NCI-H446 (cell line): ENCODE measurements at places on chromosomes 5 and 9.

DNA sequence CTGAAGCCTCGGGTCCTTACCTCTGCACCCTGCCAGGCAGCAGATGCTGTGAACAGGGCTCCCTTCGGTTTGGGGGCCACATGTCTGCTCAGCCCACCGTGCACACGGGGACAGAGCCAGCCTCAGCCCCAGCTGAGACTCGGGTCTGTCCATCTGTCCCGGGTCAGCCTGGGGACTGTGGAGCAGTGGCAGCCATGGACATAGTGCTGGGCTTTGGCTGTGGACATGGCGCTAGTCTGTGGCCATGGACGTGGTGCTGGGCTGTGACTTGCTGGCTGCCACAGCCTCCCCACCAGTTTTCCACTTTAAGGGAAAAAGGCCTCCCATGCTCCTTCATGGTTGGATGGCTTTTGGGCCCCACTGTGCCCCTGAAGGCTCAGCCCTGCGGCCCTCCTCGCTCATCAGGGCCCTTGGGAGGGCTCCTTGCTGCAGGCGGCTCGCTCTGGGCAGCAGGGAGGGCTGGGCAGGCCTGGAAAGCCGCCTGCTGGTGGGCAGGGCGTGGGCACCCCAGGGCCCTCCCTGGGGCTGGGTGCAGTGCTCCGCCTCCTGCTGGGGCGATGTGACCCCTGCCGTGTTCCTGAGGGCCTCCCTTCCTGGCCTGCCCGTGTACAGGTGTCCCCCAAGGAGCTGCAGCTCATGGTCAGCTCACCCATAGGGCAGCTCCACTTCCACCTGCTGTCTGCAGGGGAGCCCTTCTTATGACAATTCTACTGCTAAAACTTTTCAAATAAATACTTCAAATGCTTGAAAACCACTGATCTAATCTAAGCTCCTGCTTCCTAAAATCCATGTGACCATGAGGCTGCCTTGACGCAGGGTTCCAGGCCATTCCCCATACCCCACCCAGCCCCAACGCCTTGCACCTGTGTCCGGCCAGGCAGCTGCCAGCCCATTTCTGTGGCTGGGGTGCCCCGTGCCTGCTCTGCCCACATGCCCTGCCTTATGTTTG lies 112.1 kb upstream of the LMX1B start:
- DNase-seq, result no peak

DNA sequence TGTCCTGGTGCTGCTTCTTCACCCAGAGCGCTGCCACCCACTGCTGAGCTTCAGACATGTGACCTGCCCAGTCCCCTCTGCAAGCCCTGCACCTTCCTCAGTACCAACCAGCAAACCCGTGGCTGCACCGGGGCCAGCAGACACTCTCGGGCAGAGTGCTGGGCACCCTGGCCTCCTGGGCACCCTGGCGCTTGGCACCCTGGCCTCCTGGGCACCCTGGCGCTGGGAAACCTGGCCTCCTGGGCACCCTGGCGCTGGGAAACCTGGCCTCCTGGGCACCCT lies 31.7 kb upstream of the SLC12A7 start:
- no peak for DNase-seq

- DNase-seq, result no peak
These were observed 6.9 kb upstream of the WDR5 start for GRCh38 chr9:134128727-134129679.

DNA sequence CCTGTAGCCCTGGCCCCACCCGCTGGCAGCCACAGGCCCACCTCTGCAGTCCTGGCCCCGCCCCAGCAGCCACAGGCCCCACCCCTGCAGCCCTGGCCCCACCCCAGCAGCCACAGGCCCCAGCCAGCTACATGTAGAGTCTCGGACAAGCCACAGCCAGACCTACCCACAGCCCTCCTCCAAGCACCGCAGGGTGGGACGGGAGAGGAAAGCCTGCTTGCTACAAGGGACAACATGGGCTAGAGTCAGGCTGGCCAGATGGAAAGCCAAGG lies 49.5 kb upstream of the SARDH start:
- no peak for DNase-seq

DNA sequence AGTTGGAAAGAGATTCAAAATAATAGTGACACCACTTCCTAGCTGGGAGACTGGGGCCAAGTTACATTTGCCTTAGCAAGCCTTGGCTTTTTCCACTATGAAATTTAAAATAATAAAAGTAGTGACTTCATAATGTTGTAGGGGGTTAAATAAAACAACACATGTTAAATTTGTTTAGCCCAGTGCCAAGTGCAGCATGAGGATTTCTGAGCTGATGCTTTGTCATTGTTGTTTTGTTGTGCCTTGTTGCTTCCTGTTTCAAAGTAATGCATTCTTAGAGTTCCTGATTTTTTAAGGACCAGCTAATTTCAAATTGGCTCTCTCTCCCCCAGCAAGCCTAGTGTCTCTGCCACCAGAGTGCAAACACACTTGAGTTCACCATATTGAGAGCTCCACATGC lies 270.7 kb upstream of the PAPPA start:
- DNase-seq, result no peak

- no peak for DNase-seq
These were observed 186.0 kb upstream of the KLF9 start for GRCh38 chr9:70600506-70600905.

DNA sequence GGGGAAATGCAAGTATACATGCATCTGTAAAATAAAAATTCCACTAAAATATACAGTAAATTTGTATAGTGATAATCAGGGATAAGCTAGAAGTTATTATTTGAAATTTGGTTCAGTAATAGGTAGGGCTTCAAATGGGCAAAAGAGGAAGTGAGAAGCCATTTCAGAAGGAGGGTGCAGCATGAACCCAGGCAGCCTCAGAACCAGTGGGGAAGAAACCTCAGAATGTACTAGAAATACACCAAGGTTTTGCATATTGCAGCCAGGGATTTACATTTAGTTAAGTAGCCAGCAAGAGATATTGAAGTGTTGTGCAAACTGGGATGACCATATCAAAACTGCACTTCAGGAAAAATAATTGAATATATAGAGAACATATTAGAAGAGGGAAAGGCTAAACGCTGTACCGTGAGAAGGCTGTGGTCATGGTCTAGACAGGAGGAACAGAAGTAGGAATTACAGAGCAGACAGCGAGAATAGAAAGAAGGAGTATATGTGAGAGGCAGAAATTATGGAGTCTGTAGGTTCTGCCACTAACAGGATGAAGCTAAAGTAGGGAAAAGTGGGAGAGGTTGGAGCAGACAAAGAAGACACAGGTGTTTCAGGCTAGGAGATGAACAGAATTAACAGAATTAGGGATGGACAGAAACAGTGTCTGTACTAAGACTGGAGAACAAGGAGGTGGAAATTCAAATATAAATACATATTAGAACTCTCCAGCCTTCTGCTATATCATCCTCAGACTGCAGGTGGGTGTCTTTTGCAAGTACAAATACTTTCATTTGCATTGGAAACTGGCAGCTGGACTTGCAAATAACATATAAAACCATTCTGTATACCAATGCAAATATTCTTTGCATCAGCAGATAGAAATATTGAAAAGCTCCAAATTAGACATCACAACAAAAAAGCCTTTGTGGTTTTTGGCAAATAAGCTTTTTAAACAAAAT lies 335.6 kb downstream of the ZNF608 start:
- DNase-seq, result no peak

DNA sequence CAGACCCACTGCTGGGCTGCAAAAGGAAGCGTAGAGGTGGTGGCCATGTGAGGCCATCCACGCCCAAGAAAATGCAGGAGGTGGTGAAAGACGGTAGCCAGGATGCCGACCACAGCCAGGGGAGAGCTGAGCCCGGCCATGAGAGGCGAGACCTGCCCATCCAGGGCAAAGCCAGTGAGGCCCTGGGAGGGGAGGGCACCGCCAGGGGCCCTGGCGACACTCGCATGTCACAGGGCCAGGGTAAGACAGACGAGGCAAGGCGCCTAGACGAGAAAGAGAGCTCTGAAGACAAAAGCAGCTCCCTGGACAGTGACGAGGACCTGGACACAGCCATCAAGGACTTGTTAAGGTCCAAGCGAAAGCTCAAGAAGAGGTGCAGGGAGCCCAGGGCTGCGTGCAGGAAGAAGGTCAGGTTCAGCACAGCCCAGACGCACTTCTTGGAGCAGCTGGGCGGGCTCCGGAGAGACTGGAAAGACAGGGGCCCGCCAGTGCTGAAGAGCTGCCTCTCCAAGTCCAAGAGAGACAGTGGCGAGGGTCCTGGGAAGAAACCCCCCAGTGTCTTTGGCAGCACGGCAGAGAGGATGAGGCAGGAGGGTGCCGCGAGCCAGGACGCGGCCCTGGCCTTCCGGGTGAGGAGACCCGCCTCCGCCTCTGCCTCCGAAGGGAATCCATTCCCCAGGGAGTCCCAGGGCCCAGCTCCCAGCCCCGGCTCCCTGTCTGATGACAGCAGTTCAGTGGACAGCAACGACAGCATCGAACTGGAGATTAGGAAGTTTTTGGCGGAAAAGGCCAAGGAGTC lies 6.9 kb downstream of the PPP1R26 start:
- no peak for DNase-seq

GRCh38 chr5:67577424-67577823 lies 380.8 kb upstream of the CD180 start:
- no peak for DNase-seq

GRCh38 chr9:137114220-137114612 lies 317 bp downstream of the DPP7 start:
- no peak for DNase-seq

DNA sequence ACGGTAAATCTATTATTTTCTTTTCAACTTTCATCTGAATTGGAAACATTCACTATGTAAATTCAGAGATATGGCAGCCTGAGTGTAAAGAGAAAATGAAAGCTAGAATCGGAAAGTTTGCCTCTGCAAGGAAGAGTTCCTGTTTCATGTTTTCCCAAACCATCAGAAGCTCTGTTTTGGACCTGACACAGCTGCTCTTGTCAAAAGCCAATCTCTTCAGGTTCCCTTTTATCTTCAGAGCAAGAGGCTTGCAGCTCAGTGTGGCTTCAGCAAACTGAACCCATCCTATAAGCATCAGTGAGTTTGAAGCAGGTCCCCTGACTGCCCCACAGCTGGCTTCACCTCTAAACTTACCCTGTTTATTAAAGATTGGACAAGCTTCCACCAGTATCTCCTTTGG lies 1099.7 kb downstream of the DTWD2 start:
- no peak for DNase-seq
